ENCODE measurements at places on chromosomes 6 and 20.

DNA sequence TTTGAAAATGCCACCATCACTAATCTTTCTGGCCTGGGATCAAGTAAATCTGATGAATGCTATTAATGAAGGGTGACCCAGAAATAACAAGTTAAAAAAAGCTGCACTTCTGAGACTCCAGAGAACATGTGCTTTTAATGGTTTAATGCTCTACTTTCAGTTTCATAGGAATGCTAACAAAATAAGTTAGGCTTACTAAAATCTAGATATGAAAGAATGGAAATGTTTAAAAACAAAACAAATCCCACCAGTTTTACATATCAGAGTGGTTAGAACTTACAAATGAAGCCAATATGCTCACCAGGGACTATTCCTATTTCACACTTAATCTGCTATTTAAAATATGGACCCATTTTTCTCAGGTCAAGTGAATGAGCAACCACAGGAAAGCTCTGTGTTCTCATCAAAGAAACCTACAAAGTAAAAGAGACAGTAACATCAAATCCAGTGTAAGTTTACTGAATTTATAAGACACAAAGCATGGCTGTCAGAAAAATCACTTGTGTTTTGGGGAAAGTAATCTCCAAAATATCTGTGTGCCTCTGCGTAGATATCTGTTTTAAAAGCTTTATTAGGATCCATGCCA lies 40.3 kb downstream of the FYN start:
- no peak for DNase-seq

- DNase-seq: peak; percentile 80
Measured at GRCh38 chr20:50339466-50339901, 148.9 kb downstream of the CEBPB start.

- DNase-seq: no peak
Measured at GRCh38 chr6:134379599-134379998, 61.7 kb upstream of the SGK1 start.

GRCh38 chr6:106425382-106425781 lies 64.9 kb downstream of the CRYBG1 start:
- no peak for DNase-seq

DNA sequence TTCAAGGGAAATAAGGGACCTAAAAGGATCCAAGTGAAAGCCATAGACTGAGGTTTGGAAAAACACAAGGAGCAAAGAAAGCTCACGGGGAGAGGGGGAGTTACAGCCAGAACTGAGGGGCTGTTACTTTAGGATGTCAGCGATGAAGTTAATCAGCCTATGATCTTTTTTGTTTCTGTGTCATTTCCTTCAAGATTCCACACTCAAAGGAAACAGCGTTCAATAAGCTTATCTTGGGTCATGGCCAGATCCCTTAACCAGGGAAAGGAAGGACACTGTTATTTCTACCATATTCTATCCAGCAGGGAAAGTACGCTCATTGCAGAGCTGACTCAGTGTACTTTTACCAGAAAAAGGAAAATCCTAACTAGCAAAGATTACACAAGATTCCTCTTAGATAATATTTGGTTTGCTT lies 132.8 kb downstream of the PFDN4 start:
- peak; percentile 95 for DNase-seq

DNA sequence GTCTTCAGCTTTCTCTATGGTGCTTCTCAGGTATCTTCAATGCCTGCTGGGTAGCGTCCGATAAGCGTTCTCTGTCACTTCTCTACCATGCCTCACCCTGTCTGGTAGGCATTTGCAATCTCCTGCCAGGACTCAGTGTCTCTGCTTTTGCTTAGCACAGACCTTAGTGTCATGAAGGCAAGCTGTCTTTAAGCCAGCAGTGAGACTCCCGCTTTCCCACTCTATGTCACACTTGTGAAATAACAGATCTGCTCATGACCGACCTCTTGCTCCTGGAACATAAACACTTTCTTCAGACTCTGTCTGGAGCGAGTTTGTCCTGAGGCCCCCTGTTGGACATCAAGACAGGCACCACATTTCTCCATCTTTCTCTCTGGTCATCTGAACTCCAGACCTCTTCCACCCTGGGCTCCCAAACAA lies 17.0 kb downstream of the ADGRB3 start:
- DNase-seq: no peak

DNA sequence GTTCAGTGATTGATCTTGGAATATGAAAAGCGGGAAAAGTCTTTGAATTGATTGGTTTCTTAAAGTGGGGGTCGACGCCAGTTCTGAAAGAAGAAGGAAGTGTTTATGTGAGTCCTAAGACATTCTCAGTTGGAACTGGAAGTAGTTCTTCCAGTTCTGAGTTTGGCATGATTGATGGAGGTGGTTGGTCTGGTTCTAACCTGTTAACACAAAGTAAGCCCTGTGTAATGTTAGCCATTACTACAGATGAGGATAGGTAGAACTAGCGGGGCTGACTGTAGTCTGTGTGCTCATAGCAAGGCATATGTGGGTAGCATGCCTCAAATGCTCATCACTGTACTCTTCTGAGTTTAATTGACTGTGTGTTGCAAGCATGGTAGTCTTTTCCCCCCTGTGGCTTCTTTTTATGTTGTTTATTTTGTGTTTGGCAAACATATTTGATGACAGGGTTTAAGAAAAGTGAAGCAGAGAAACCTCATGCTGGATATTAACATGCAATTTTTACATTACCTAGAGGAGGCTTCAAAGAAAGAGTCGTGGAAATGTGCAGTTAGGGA lies 24.9 kb downstream of the CITED2 start:
- no peak for DNase-seq

- DNase-seq: no peak
Measured at GRCh38 chr20:12528104-12528503, 480.7 kb upstream of the SPTLC3 start.

DNA sequence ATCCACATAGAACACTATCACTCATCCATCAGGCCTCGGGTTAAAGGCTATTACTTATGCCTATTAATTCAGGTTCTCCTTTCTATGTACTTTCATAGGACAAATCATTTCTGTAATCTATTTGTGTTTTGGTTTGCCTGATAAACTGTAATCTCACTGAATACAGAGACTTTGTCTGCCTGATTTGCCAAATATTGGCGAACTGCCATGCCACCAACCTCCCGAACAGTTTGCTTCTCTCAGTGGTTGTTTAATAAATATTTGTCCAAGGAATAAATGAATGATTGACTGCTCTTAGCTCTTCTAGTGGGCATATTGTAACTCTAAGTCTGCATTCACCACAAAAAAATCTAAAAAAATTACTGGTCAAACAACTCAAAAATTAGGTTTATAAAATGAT lies 170.1 kb upstream of the ZFP64 start:
- DNase-seq: no peak

All from fibroblast of skin of back (primary cell).